ENCODE measurements at places on chromosomes 7 and 10.

GRCh38 chr10:27258838-27259812, 18.5 kb upstream of the ACBD5 start:
- no peak for DNase-seq

DNA sequence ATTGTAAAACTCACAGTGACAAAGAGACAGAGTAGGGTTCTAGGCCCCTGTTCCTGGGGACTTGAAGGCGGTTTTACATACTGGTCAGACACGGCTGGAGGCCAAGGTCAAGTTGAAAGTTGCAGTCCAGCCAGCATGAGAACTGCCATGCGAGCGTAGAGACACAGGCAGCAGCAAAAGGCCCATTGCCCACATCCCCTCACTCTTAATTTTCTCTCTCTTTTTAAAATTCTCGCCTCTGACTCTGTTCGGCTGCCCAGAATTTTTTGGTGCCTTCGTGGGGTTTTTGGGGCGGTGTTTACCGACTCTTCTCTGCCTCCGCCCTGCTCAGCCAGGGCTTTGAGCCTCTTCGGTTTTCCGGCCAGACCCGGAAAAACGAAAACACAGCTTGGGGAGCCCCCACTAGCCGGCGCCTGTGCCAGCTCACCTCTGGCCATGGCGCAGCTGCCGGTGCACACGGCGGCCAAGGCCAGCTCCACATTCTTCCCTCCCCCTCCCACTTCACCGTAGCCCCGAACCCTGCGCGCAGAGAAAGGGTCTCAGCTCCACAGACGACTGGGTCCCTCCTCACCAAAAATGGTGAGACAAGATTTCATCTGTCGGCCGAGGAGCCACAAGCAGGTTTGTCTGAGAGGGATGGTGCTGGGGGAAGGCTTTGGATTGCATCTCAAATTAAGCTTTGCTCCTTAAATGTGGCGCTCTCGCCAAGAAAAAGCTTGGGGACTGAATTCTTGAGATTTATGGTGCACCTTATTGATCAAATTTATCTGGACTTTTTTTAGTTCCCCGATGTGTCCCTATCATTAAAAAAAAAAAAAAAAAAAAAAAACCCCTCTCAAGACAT, 2.3 kb upstream of the HOXA13 start:
- no peak for DNase-seq

GRCh38 chr10:72219235-72219814, 3.2 kb upstream of the ASCC1 start:
- no peak for DNase-seq

DNA sequence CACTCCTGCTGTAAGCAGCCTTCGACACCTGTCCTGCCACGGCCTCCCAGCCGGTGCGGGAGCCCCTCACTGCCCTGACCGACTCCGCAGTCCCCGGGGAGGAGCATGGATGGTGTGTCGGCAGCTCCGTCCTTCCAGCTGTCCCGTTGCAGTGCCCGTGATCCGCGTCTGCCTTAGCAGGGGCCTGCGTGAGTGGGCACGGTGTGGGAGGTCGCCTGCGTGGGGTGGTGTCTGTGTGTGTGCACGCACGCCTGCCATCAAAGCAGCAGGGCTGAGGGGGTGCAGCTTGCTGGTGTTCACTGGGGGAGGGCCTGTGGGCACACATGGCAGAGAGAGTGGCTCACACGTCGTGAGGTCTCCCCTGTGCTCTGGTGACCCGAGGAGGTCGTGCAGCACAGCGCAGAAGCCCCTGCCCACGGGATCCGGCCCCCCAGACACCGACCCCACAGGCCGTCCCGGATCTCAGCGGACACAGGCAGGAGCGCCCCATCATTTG, 10.3 kb downstream of the MAFK start:
- no peak for DNase-seq

DNA sequence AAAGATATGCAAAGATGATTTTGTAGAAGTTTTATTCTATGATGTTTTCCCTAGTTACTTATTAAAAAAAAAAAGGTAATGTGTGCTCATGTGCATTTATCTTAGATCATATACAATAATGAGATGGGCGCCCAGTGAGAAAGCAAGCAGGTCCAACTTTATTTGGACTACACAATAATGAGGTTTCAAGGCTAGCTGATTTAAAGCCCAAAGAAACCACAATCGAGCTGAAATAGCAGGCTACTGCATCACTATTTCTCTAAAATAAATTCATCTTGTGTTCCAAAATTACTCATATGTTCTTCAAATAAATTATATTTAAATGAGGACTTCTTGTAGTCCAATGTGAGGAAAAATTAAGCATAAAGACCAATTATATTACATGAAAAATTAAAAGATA, 110.1 kb downstream of the JMJD1C start:
- no peak for DNase-seq

GRCh38 chr7:84469034-84469433, 274.4 kb upstream of the SEMA3A start:
- DNase-seq = no peak

DNA sequence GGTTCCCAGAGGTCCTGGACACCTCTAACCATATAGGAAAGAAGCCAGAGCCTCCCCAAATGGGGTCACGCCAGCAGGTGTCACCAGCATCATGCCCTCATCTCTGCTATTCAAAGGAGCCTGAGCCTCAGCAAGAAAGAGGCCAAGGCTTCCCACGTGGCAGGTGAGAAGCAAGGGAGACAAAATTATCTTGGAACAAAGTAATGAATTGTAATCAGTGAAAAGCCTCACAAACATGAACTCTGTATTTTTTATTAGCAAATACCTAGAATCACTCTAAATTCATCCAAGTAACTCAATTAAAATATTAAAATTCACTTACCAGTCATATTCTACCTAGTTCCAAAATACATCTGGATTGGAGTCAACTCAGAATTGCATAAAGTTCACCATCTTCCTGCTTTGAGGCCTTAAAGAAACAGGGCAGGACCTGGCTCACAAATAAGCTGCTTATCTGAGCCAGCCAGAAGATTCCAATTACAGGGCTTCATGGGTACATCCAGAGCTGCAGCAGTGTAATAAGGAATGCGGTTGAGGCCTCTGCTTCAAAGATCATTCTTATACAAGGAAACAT, 68.7 kb downstream of the SGMS1 start:
- DNase-seq = no peak

- DNase-seq = no peak
Observed at GRCh38 chr10:45404087-45404769, 30.2 kb downstream of the ALOX5 start.

DNA sequence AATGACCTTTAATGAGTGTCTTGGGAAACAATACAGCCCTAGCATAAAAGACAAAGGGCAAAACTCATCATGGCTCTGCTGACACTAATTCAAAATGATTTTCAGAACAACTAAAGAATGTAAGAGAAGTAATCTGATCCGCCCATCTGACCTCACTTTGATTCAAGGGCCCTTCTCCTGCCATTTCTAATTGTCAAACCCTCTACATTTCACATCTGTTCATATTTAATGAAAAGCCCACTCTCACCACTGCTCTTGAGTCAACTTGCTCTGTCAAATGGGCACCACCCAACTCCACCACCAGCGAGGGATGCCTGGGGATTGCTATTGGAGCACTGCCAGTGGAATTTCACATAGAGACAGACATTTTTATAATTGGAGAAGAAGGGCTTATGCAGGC, 639.2 kb downstream of the KCNMA1 start:
- no peak for DNase-seq

DNA sequence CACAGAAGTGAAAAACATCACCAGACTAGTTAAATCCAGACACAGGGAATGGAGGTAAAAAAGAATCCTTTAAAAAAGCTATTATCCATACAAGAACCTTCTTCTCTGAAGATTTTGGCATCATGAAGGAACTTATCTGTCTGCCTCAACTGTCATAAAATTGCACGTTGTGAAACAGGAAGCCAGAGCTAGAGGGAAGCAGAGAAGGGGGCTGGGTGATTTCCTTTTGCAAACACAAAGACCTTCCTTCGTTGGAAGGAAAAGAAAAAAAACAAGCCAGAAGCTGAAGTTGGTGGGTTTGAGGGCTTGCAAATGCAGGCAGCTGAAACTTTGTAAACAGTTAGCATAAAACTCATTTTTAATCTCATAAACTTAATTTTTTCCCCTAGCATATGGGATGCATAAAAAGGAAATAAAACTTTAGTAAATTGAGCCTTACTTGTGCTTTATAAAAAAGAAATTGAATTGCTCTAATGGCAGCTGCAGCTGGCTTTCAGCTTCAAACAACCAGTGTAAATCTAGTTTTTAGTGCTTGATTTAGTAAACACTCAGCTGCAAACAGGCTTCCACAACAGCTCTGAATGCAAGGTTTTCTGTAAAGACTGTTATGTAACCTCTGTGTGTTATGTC, 101.6 kb downstream of the OTUD1 start:
- no peak for DNase-seq

- no peak for DNase-seq
Observed at GRCh38 chr10:3106928-3107425, 39.6 kb downstream of the PFKP start.

- DNase-seq = no peak
Observed at GRCh38 chr7:38178695-38179344, 775 bp downstream of the STARD3NL start.

- DNase-seq = no peak
Observed at GRCh38 chr10:29482591-29483431, 152.0 kb downstream of the SVIL start.

DNA sequence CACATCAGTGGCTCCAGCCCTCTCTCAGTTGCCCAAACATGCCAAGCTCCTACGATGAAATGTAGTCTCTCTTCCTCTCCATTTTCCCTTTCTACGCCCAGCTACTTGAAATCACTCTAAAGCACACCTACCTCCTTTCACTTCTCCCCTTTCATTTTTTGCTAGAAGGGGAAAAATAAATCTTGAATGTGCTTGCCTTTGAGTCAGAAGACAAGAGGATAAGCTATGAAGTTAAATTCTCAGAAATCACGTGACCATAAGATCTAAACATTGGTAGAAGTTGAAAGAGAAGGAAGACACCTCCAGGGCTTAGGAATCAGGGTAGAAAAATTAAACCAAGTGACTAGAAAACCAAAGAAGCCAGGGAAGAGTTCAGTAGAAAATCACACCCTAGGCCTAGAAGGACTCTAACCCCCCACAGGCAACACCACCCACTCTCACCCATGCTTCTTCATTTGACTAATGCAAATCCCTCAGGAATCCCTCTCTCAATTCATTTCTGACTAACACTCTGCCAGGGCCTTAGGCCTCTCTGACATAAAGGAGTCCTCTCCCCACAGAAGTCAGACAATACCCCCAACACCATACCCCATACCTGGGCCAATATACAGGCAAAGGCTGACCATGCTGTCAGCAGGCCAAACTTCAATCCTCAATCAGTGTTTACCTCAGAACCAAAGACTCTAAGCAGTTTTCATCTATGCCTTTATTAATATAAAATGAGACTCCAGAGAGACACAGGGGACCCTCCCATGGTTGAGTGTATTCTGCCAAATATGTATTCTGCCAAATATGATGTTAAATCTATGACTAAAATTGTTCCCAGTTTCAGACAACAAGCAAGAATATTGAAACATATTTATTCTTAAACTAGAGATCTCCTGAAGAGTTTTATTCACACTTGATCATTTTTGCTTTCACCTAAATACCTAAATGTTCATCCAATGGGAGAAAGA, 84.8 kb downstream of the ELMO1 start:
- DNase-seq = no peak

DNA sequence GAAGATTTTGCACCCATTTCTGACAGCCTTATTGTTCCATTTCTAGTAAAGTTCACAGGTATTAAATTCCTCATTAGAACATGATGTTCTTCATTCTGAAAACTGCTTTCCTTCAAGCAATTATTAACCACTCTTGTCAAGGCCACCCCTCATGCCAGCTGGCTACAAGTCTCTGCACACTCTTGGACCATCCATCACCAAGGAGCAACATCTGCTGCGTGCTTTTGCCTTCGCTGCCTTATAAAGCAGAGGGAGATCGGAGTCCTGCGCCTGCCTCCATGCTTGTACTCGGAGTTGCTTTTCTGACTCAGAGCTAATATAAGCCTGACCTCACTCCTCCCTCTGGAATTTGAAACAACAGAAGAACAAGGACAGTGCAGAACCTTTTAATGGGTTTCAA, 529.9 kb upstream of the DPP6 start:
- no peak for DNase-seq

DNA sequence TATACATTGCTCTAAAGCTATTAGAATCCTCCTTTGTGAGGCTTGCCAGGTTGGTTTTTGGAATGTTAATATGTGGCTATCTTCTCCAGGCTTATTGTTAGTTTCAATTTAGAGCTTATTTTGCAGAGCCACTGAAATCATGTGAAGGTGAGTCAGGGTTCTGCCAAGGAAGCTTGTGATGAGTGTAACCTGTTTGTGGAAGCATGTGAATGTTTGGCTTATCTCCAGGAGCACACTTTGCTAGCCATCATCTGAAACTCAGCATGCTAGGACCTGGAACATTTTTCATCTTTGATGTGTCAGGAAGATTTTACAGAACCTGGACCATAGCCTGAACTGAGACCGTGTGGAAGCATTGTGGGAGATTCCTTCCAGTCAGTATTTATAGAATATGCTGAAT, 197.3 kb downstream of the PPP1R9A start:
- DNase-seq = no peak

DNA sequence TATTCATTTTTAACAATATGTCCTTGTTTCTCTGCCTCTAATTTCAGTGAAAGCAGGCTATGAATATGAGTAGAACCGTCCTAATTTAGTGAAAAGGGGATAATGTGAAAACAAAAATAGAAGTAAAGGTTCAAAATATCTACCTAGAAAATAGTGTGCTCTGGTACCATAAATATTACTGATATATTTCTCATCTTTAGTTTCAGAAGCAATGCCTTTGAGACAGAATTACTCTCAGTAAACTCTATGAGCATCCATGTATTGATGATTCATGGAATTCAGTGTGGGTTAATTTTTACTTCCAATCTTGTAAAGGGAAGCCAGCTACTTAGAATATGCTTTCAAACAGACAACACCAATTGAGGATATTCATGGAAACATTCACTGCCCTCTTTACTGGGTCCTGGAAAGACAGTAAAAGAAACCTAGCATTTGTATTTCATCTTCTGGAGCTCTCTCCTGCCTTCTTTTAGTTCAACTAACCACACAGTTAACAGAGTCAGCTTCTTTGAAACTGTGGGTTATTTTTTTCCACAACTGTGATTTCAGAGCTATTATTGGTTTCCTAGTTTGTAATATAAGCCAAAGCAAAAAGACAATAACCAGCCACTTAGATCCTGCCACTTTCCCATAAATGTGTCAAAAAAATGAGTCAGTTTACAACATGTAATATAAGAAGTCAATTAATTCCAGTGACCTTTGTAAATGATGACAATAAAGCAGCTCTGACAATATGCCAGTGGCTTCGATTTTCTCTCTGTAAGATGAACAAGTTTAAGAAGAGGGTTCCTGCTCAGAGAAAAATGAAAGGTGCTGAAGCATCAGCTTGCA, 1.7 kb downstream of the LRRN3 start:
- no peak for DNase-seq

DNA sequence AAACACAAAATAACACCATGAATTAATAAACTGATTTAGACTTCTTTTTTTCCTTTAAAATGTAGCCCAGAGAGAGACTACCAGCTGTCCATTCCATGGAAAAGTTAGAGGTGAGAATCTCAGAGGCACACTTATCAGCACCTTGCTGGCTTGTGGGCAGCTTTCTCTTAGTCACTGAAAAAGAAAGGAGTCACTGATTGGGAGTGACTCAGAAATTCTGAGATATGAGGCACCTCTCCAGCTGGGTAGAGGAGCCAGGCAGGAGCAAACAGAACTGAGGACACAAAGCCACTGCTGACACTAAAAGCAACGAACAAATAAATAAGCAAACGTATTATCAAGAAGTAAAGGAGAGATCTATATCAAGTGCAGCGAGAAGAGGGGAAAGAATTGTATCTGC, 310.6 kb downstream of the PARD3 start:
- DNase-seq = no peak

- no peak for DNase-seq
Observed at GRCh38 chr7:99194301-99194700, 13.6 kb downstream of the KPNA7 start.

Measured in stimulated activated CD8-positive, alpha-beta memory T cell treated with anti-CD3 and anti-CD28 coated beads, Interleukin-4, amount 100 ng/mL, for 1 hour (primary cell).